ENCODE measurements at places on chromosomes 1 and 21.

GRCh38 chr1:1063945-1064831, 9.9 kb downstream of the RNF223 start:
- DNase-seq, result no peak

- no peak for DNase-seq
Observed at GRCh38 chr1:202835548-202836072, 24.9 kb downstream of the PCAT6 start.

- DNase-seq, result no peak
Observed at GRCh38 chr1:6547301-6547700, 7.0 kb downstream of the NOL9 start.

DNA sequence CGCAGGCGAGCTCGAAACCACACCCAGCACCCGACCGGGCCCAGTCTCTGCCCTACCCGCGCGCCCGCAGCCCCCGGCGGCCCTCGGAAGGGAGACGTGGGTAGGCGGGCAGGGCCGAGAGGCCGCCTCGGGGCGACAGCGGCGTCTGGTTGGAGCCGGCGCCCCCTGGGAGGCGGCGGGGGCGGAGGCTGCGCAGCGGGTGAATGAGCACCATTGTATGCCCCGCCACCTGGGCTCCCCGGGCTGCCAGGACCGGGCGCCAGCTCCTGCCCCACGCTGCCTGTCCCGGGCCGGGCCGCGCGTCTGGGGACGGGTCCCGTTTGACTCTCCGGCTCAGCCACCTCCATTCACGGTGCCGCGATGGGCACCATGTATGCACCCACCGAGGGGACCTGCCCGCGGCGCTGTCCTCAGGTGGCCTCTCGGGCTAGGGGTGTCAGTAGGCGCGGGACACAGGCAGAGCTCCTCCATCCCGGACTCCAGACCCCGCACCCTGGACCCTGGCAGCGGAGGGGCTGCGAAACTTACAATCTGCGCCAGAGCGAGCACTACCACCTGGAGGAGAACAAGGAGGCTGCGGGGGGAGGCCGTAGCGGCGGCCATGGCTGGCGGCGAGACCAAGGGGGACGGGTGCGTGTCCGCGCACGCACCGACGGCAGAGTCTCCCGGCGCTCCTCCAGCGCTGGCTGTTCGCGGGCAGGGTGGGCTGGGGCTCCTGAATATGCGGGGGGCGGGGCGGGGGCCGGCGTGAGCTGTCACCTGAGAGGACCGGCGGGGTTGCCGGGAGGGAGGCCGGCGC, at the start of gene COL9A2:
COL9A2 (minus strand) TSS at position 692 of the 799 bp plus-strand sequence; CDS start at position 603, 89 bp downstream.
- DNase-seq, result no peak

GRCh38 chr1:12472798-12473551, 145.0 kb downstream of the DHRS3 start:
- no peak for DNase-seq

DNA sequence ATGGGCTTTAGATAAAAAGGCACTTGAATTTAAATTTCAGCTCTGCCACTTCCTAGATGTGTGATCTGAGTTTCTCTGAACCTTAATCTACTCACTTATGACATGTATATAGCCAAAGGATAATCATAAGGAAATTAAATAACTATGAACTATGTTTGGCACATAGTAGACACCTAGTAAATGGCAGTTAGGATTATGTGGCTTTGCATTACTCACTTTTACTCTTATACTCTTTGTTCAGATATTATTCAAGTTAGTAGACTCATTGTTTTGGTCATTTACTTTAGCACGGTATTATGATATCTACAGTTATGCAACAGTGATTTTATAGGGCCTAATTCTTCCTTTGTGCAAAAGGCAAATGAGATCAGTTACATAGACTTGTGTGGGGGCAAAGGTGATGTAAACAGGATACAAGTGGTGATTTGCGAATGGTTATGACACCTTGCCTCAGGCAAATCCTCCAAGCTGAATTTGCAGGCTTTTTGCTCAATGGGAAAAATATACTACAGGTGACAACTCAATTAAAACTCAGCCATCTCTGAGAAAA, 297.2 kb upstream of the PBX1 start:
- DNase-seq, result no peak

DNA sequence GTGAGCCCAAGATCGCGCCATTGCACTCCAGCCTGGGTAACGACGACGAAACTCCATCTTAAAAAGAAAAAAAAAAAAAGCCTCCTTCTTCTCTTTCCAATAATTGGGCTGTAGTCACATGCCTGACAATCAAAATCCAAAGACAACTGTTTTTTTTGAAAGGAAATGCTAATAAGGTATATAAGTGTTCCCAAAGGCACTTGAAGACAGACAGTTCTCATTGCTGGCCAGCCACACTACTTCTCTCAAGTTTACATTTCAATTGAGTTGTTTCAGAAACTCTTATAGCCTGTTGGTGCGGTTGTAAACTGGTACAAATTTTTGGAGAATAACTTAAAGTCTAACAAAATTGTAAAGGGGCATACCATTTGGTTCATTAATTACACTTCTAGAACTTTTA, 23.3 kb downstream of the GATAD2B start:
- DNase-seq, result no peak

DNA sequence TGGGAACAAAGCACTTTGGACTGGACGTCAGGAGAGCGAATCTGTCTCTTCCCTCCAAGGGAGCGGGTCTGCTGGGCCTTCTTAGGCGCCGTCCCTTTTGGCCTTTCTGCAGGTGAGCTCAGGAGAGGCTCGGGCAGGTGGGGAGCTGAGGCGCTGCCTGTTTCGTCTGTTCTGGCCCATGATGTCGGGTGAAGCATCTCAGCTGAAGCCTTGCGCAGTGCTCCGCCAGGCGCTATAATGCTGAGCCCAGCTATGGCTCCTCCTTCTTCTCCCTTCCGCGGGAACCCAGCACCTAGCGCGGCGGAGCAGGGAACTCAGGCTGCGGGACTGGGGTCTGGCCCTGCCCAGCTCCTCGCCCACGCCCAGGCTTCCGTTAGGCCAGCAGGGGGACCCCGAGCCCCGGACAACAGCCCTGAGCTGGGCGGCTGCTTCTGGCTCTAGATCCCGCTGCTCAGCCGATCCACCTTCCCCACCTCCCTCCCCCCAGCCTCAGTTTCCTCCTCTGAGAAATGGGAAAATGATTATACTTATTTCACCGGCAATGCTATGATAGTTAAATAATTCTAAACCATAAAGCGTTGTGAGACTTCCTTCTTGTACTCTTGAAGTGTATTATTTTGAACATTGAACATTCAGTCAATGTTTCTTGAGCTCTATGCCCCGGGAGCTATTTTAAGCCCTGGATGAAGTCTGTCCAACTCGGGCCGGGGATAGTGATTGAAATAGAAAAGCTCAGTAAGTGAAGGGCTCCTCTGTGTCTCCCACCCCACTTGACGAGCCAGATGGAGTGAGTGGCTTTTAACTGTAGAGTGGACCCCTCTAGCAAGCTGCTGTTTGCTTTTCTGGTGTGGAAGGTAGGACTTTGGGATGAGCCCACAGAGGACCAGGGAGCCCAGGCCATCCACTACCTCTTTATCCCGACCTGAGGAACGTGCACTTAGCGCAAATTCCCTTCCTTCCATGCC, 9.6 kb upstream of the ADORA1 start:
- no peak for DNase-seq

DNA sequence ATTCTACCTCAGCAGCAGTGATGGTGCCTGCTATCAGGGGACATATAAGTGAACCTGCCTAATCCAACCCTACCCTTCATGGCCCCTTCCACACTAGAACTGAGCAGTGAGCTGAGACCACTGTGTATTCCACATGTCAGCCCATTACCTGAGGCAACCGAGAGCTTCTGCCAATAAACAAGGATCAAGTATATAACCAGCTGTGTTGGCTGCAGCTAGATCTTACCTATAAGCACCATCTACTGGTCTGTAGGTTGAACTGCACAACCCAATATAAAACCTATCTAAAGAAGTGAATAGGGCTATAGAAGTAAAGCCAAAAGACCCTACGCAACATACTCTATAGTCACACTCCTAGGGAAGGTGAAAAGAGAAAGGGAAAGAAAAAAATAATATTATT, 376.9 kb downstream of the HHIPL2 start:
- no peak for DNase-seq

DNA sequence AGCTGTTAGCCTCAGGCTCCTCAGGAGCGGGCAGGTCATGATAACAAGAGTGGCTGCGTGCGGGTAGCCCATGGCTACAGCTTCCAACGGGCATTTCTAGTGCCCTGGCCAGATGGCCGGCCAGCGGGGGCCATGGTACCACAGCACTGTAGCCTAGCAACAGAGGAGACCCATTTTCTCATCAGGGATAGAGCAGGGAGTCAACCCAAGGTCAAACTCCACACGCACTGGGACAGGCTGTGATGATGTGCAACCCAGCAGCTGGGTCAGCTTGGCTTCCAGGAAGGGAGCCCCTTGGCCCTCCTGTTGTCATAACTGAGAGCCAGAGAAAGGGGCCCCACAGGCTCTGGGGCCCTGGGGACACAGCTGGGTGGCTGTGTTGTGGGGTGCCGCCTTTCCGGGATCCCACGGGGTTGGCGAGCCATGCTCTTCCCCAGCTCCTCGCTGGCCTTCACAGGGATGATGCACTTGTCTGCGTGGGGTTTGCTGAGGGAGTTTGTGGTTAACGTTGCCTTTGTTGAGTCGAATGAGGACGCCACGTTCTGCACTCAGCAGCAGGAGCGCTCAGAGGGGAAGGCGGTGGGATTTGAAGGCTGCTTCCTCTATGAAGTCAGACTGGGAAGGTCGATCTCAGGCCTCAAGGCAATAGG, 46.3 kb downstream of the COL18A1 start:
- DNase-seq, result no peak

GRCh38 chr21:34129039-34129891, 55.9 kb downstream of the MRPS6 start:
- DNase-seq, result peak; percentile 72

- no peak for DNase-seq
Observed at GRCh38 chr1:203272633-203273205, 32.6 kb upstream of the BTG2 start.

GRCh38 chr1:177600321-177600720, 369.5 kb downstream of the SEC16B start:
- DNase-seq, result no peak

- no peak for DNase-seq
Observed at GRCh38 chr1:183303323-183303645, 114.9 kb downstream of the NMNAT2 start.

DNA sequence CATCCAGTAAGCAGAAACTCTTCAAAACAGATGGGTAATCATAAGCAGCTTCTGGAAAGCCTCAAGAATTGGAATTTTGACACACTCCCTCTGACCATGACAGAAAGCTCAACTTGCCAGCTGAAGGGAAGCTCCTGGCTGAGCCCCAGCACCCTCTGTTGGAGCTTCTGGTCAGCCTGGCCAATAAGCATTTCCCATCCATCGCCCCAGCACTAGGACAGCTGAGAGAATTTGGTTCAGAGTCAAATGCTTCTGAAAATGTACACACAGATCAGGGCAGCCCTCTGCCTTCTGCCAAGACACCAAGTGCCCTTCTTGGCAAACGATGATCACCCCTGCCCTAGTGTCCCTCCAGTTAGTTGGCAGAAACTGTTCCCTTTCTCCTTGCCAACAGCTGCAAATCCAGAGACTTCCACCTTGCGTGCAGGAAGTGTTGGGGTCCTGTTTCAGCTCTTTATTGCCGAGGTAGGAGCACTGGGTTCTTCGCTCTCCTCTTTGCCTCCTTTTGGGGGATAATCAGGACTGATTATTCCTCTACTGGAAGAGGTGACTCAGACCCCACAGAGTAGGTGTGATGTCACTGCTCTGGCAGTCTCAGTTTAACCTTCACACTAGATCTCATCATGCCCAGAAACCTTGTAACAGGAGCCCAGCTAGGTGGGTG, 11.9 kb downstream of the PIGV start:
- DNase-seq, result no peak

GRCh38 chr1:157047062-157047410, 1.5 kb upstream of the ARHGEF11 start:
- DNase-seq, result no peak

- no peak for DNase-seq
Observed at GRCh38 chr1:193221651-193222050, 35.2 kb upstream of the B3GALT2 start.

GRCh38 chr1:66770694-66771093, 18.4 kb downstream of the DYNLT5 start:
- DNase-seq, result no peak

- no peak for DNase-seq
Observed at GRCh38 chr1:170686291-170686690, 22.4 kb downstream of the PRRX1 start.

DNA sequence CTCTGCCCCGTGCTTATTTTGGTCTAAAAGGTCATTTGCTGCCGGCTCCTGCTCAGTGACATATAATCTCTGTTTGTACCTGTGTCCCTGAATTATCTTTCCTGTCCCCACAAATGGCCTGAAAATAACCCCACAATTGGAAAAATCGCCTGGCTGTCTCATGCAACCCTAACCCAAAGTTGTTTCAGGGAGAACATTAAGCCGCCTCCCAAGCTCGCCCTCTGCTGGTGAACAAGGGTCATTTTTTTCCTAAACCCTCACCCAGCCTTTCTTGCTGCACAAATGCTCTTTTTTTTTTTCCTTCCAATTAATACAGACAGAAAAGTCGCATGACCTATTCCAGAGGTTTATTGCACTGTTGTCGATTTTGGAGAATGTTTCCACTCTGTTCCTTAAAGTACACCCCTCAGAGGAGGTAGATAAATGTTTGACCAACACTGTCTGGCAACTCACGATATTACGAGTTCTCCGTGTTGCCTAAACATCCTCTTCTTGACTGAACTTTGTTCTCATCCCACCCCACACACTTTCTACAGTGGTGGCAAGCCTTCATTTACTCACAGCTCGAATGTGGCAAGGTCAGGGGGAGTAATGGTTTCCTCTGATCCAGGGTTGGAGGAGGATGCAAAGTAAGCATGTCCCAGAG, 148.7 kb downstream of the ZZZ3 start:
- no peak for DNase-seq

DNA sequence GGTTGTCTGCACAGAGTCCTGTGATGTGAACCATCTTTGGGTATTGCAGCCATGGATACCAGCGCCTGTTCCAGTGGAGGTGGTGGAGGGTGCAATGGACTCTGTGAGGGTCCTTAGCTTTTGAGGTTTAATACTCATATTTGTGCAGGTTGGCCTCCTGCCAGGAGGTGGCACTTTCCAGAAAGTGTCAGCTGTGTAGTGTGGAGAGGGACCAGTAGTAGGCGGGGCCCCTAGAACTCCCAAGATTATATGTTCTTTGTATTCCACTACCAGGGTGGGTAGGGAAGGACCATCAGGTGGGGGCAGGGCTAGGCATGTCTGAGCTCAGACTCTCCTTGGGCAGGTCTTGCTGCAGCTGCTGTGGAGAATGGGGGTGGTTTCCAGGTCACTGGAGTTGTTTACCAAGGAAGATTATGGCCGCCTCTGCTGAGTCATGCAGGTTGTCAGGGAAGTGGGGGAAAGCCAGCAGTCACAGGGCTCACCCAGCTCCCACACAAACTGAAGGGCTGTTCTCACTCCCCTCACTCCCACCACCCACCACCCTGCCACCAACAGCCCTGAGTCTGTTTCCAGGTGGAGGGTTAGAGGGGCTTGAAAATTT, 31.2 kb upstream of the ZNF678 start:
- DNase-seq, result no peak

- DNase-seq, result no peak
Observed at GRCh38 chr1:75342786-75343185, 208.6 kb downstream of the LHX8 start.
